Airway epithelial cell (primary cell): ENCODE measurements at places on chromosomes 1 and 21. TPM values are rescaled to one million over a fixed set of nuclear protein-coding genes. Genes with fewer than 3 reads are reported as not detected.

The GABRD gene
- total RNA-seq = not detected in 2 replicates

The SPRR4 gene
- total RNA-seq = not detected in 2 replicates

The HTR6 gene
- not detected in 2 replicates for total RNA-seq

The RHOU gene
- 0.07 and 0.19 TPM in 2 replicates for total RNA-seq

The CFAP74 gene
- 0.07 TPM in 1 of 2 replicates, not detected in the other for total RNA-seq

The SPRR2F gene
- total RNA-seq = 0.28 TPM in 1 of 2 replicates, not detected in the other

The DENND2D gene
- total RNA-seq = 15.0 and 15.1 TPM in 2 replicates

The FGGY gene
- 7.3 and 9.8 TPM in 2 replicates for total RNA-seq

The CLCNKB gene
- total RNA-seq = not detected in 2 replicates
